Iris pigment epithelial cell (primary cell): ENCODE measurements at places on chromosomes 6 and 20.

- no peak for DNase-seq
Measured at GRCh38 chr6:101011186-101011585, 130.1 kb upstream of the ASCC3 start.

DNA sequence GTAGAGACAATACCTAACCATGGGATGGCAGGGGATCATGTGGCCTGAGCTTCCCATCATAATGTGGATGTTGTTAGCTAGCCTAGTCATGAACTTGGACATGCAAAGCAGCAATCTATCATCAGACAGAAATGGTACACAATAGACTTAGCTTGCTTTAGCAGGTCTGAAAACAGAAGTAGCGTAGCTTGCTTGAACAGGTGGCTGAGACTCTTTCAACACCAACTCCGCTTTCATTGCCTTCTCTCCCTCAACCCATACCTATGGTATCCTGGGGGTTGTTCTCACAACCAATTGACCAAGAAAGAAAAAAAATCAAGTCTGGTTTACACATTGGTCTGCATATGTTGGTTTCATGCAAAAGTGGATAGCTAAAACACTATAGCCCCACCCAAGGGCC is 23.0 kb downstream of the CD164 start:
- no peak for DNase-seq

DNA sequence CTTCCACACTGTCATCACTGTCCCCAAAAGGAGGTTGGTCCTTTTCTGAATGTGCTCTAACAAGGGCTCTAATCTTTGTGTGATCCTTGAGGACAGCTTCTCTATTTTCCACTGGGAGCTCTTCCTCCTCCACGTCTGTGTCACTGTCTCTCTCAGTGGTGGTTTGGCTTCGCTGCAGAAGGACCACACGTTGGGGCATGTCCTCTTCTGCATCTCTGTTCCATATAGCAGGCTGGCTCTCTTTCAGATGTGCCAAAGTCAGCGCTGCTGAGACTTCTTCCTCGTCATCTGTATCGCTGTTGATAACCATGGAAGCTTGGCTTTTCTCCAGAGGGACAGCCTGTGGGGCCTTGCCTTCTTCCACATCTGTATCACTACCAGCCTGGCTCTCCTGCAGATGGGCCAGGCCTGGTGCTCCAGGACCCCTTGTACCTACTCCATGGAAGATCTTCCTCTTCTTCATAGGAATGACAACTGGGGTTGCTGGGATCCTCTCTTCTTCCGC is 4.6 kb downstream of the MDC1 start:
- no peak for DNase-seq

GRCh38 chr6:138546733-138547185 is 47.5 kb upstream of the NHSL1 start:
- peak; percentile 59 for DNase-seq

DNA sequence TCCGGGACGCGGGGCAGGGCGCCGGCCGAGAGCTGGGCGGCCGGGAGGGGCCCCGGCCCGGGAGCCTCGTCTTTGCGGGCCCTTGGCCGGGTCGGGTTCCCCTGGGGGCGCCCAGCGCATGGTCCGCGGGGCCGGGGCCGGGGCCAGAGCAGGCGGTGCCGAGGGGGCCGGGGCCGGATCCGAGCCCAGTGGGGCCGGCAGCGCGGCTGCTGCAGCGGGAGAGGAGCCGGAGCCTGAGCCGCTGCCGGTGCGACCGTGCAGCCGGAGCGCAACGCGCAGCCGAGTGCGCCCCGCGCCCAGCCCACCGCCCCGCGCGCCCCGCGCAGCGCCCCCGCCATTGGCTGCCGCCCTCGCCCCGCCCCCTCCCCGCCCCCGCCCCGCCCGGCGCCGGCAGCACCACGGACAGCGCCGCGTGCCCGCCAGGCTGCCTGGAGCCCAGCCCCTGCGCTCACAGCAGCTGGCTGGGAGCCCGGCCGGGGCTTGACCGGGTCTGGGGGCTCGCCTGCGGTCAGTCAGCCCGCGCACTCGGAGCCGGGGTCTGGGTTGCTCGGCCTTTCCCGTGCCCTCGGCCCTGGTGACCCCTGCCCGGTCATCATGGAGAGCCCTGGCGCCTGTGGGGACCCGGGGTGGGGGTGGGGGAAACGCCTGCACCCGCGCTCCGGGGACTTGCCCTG is at the start of gene HRH3:
TSS of gene HRH3 (minus strand) at position 287 of the 674 bp plus-strand sequence. CDS start 308 bp downstream, outside the sequence.
- no peak for DNase-seq

DNA sequence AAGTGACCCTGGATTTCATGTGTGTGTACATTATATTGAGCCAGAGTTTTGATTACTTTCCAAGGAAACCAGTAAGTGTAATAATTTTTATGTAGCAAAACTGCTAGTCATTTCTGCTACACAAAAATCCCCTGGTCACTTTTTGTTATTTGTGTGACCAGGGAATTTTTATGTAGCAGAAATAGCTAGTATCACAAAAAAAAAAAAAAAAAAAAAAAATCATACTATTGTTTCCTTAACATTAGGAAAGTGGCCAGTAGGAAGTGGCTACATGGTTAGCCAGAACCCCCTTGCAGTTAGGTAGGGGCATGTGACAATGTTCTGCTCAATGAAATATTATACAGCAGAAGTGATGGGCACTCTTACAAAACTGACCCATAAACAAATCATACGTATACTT is 434.0 kb upstream of the BTBD3 start:
- DNase-seq = no peak

- DNase-seq = no peak
Measured at GRCh38 chr20:45028424-45029136, 62.3 kb downstream of the STK4 start.

GRCh38 chr6:41424370-41425058 is 89.1 kb downstream of the NCR2 start:
- DNase-seq = peak; percentile 71

GRCh38 chr6:32840604-32841246 is 2.2 kb upstream of the TAP2 start:
- DNase-seq = no peak

DNA sequence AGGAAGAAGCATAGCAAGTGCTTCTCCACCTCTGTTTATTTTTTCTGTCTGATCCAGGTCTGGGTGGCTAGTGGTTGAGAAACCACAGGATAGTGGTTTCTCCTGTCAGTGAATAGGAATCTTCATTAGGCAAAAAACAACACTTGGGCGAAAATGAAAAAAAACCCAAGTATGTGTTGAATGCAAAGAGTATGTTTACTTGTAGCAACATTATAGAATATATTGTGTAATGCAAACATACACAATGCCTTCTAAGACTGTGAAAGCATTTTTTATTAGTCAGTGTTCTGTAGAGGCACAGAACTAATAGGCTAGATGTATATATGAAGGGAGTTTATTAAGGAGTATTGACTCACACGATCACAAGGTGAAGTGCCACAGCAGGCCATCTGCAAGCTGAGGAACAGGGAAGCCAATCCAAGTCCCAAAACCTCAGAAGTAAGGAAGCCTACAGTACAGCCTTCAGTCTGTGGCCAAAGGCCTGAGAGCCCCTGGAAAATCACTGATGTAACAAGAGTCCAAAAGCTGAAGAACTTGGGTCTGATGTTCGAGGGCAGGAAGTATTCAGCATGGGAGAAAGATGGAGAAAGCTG is 111.1 kb downstream of the UST start:
- DNase-seq = peak; percentile 87

DNA sequence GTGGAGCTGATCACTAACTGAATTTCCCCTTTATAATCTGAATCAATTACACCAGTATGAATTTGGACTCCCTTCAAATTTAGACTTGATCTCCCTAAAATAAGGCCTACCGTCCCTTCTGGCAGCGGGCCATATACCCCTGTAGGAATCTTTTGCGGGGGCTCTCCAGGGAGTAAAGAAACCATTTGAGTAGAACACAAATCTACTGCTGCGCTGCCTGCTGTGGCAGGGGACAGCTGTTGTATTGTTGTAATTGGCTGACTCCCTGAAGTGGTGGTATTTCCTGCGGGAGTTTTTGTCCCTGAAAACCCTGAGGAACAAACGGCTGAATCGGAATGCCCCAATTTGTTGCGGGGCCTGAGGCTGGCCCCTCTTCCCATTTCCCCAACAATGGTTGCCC is 16.0 kb upstream of the PTCRA start:
- no peak for DNase-seq

DNA sequence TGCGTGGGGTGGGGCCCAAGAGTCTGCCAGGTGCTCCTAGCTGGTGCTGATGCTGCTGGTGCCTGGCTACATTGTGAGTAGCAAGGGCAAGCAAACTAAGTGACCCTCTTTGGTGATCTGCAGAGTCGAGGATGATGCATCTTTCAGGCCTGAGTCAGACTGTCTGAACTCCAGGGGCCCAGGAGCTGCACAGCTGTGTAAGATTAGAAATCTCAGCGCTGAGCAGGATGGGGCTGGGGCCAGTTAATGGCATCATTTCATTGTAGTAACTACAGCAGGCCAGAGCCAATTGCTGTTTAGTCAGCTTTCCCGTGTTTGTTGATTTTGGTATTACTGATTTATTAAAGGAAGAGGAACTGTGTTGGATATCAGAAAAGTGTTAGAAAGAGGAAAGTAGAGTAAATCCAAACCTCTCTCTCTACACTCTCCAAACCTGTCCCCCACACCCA is 365.2 kb downstream of the PAX1 start:
- no peak for DNase-seq

DNA sequence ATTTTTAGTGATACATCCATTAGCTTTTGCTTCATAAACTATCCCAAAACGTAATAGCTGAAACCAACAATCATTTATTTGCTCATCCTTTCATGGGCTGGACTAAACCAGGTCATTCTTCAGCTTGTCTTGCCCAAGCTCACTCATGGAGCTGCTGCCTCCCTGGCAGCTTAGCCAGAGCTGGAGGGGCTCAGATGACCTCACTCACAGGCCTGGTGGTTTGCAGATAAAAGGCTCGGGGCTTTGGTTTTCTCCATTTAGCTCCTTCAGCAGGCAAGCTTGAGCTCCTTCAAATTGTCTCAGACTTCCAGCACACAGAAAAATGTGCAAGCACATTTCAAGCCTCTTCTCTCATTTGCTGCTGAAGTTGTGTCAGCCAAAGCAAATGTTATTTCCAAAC is 139.1 kb downstream of the BTBD3 start:
- DNase-seq = peak; percentile 28

GRCh38 chr20:59259946-59260345 is 40.5 kb upstream of the EDN3 start:
- no peak for DNase-seq

- peak; percentile 39 for DNase-seq
Measured at GRCh38 chr6:169619650-169620049, 82.2 kb downstream of the WDR27 start.

DNA sequence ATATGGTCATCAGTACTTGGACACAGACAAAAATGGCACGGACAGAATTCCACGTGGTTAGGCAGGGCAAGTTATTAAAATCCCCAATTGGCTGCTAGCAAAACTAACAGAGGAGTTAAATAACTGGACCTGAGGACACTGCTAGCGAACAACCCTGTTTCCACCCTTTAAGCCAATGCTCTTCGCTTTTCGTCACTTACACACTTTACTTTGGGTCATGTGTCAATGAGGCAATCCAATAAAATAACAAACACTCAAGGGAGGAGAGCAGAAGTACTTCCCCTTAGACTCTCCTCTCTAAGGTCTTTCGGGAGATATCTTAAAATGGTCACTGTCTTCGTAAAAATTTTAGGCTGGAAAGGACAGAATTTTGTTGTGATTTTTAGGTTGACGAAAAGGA is 68.6 kb downstream of the LCA5 start:
- DNase-seq = no peak

GRCh38 chr20:2149507-2149906 is 47.9 kb downstream of the STK35 start:
- DNase-seq = peak; percentile 67

GRCh38 chr6:28373925-28374324 is 24.2 kb downstream of the ZKSCAN3 start:
- no peak for DNase-seq

DNA sequence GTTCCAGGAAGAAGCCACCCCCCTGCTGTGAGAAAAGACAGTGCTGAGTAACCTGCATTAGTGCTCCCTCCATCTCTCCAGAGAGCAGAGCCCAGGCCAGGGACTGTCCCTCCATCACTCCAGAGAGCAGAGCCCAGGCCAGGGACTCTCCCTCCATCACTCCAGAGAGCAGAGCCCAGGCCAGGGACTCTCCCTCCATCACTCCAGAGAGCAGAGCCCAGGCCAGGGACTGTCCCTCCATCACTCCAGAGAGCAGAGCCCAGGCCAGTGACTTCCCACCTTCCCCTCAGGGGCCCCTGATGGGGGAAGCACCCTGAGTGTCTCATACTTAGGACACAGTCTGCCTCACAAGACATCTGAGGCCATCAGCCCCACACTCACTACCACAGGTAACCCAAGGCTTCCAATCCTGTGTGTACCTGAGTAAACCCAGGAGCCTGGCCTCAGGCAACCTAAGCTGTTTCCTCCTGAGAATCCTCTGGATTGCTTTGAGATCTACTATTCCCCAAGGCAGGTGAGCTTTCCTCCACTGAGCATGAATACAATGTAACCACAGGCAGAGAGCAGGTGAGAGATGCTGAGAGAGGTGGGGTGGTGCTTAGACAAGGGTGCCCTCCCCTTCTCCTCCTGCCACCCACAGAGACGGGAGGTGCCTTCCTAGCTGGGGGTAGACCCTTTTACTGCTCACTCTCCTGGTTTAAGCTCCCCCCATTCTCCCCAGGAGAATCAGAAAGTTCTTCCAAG is 4.9 kb downstream of the TBXT start:
- no peak for DNase-seq

GRCh38 chr20:32494483-32495216 is 90.5 kb downstream of the NOL4L start:
- no peak for DNase-seq
